Gastrocnemius medialis (tissue), 4 donors: ENCODE measurements at places on chromosomes 12 and 14. TPM values are rescaled to one million over a fixed set of nuclear protein-coding genes. Genes with fewer than 3 reads are reported as not detected.

Gene PRKD1
- 1.5 TPM for total RNA-seq

- no peak for DNase-seq
Measured at GRCh38 chr12:51589060-51589459, 2.0 kb upstream of the SCN8A start.

Gene NUAK1
- 24.3 TPM for total RNA-seq

- DNase-seq, result no peak
Measured at GRCh38 chr12:111409780-111410430, 4.2 kb downstream of the SH2B3 start.

DNA sequence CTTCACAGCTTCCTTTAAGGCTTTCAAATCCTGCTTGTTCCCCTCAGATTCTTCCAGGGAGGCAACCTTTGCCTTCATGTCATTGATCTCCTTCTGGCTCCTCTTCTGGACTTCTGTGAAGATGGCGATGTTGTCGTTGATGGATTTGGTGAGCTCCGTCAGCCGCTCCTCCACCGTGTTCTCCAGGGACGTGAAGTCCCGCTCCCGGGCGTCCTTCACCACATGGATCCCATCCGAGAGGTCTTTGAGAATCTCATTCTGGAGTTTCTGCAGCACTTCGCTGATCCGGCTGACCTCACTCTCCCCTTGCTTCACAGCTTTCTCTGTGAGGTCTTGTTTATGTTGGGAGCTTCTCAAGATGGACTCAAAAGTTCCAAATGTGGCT lies 7.9 kb downstream of the CKAP4 start:
- DNase-seq, result no peak

- DNase-seq, result no peak
Measured at GRCh38 chr12:19830446-19830845, 391.2 kb downstream of the AEBP2 start.

Gene PROX2
- not detected for total RNA-seq

DNA sequence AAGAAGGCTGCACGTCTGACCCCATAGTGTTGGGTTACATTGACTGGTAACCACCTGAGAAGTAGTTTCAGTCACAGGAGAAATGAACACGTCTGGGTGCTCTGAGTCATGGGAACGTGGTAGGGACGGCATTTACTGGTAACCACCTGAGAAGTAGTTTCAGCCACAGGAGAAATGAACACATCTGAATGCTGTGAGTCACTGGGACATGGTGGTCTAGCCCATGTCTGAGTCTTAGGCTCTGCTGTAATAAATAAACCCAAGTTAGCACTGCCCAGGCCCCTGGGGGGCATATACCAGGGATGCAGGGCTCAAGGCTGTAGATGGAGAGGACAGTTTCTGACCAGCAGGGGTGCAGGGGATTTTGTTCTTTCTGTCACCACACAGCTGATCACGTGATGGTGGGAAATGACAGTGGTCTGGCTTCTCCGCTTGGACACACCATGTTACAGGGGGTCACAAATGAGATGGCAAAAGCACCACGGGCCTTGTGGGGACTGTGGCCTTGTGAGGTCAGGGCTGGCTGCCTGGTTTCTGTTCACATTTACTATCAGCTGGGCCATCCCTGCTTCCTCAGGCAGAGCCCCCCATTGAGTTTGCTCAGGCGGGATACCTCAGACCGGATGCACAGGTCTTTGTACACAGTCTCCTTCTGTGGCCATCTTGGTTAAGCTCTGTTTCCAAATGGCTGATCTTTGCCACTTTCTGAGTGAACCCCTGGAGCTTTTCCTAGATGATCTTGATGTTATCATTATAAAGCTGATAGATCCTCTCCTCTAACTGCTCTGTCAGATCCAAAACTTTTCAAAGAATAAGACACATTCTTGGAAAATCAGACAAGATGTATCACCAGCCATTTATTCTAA lies 9.8 kb upstream of the C12orf42 start:
- DNase-seq, result no peak

- no peak for DNase-seq
Measured at GRCh38 chr12:23813206-23813605, 136.3 kb downstream of the SOX5 start.

DNA sequence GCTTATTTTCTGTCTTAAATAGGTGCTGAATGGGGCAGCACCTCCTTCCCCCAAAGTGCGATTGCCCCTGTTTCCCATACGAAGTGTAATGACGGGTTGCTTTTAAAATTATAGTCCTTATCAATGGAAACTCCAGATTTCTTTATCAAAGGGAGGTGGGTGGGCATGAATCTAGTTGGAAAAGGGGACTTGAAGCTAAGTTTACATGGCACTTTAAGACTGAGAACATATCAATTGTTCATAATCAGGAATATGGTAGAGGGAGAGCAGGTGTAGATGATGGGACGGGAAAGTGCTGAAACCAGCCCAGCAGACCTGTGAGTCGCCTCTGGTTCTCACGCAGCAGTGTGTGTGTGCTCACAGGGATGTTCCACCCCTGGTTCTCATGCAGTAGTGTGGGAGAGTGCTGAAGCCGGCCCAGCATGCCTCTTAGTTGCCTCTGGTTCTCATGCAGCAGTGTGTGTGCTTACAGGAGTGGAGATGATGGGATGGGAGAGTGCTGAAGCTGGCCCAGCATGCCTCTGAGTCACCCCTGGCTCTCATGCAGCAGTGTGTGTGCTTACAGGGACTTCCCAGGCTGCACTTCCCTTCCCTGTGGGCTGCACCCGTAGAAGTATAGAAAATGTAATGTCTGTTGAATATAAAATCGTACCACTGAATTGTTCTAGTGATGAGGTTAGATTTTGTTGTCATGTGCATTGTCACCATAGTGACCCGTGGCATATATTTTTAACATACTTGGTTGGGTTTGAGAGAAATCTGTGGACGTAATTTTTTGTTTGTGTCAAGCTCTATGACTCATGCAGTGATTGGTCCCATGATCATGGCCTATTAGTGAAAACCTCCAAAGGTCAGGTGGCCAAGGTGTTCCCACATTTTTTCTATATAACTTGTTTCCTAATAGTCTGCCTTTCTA lies 51.6 kb downstream of the GPATCH2L start:
- DNase-seq, result no peak

DNA sequence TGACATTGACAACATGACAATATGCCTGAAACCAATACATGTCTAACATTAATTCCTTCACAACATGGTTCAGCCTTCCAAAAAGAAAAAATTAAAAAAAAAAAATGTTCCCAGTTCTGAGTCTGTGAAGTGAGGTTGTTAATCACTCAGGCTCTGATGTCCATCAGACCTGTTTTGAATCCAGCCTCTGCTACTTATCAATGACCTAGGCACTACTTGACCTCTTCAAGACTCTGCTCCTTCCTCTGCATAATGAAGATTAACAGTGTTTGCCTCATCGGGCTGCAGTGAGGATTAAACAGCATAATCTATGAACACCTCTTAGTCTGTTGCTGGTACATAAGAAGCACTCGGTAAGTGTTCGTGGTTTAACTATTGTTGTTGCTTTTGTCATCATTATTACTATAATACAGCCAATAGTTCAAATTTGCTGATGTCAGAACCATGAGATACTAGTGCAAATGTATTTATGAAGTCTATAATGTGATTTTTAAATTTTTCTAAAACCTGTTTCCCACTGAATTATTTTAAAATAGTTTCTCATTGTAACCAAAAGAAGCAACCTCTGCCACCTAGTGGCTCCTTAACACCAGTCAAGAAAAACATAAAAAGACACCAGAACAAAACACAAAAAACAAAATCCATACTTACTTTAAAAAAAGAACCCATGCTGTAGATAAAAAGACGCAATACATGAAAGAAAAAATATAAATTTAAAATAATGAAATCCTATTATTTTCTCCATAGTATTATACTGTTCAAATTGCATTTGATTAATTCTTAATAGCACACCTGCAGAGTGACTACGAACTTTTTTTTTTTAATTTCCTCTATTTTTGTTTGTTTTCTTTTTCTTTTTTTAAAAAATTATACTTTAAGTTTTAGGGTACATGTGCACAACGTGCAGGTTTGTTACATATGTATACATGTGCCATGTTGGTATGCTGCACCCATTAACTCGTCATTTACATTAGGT lies 20.3 kb upstream of the TMX1 start:
- no peak for DNase-seq

Gene ZDHHC22
- not detected for total RNA-seq

- no peak for DNase-seq
Measured at GRCh38 chr14:59619061-59619460, 42.4 kb upstream of the CCDC175 start.

DNA sequence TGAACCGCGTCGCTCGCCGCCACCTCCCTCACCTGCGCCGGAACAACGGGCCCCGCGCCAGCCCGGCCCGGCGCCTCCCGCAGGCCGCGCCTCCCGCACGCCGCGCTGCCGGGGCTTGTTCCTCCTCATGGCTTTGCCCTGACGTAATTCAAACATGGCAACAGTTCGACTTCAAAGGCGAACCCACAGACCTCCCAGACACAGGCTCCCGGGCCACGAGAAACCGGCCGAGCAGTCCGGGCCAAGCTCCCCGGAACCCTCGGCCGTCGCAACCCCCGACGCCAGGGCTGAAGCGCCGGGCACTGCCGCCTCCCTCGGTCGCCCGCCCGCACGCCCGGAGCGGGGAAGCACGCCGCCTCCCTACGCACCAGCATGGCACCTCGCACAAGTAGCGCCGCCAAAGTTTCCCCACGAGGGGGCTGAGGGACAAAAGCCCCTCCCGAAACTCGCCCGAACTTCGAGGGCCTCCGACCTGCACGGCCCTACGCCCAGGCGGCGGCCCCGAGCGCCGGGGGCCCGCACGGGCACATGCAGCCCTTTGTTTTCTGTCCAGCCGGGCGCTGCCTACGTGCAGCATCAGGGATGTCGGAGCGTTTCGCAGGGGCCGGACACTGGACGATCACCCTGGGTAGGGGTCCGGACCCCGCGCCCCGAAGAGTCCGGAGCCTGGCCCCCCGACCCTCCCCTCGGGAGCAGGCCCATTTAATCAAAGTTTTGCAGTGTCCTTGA lies 1.7 kb downstream of the SINHCAF start:
- peak; percentile 24 for DNase-seq

GRCh38 chr12:117032593-117033381 lies 66.4 kb downstream of the TESC start:
- DNase-seq, result no peak

DNA sequence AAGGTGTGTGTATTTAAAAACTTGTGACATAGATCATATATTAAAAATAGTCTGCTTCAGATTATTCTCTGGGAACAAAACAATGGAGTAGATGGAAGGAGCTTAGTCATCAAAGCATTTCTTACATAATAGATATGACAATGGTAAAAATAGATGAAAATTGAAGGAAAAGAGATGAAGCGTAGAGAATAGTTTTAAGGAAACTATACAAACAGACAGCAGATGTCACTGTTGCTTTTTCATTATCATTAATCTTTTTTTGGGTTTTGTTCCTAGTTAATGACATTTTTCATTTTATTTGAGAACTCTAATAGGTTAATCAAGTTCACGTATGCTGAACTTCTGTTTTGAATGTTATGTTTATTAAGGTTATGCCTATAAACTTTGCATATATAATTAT lies 149.2 kb upstream of the FBXO33 start:
- no peak for DNase-seq

Gene TIMELESS
- 1.9 TPM for total RNA-seq
